Stimulated activated CD8-positive, alpha-beta memory T cell treated with anti-CD3 and anti-CD28 coated beads, Interleukin-4, amount 100 ng/mL, for 24 hours (primary cell): ENCODE measurements at places on chromosomes 7 and 10.

DNA sequence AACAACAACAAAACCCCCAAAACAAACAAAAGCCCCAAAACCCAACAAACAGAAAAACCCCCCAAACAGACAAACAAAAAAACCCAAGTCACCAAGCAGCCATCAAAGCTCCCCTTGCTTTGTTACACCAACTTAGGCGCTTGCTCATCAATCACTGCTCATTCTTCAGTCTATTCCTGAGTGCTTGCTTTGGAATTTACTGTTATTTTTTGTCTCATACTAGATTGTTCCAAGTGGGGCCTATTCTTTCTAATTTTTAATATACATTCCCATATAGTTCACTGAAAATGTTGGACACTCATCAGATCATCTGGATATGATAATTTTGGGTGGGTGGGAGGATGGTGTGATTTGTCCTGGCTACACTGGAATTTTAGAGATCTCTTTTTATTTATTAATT, 126.0 kb upstream of the JCAD start:
- no peak for DNase-seq

- no peak for DNase-seq
Measured at GRCh38 chr7:777728-778078, 50.6 kb upstream of the PRKAR1B start.

DNA sequence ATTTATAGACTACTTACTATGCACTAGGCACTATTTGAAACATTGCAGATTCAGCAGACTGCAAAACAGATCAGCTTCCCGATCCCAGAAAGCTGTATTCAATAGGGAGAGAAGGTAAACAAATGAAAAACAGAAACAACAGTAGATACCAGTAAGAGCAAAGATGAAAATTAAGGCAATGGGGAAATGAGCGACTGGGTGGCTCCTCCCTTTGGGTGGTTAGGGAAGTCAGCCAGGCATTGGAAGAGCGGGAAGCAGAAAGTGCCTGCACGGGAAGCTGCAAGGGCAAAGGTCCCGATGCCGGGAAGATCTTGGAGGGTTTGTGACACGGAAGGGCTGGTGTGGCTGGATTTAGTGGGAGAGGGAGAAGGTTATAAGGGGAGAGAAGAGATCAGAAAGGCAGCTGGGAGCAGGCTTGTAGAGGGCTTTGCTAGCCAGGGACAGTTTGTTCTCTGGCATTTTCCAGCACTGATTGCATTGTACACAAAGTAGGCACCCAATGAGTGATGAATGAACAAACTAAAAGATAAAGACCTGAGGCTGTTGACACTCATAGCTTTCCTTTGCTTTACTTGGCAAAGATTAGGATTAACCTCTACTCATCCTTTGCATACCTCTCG, 67.8 kb downstream of the NAMPT start:
- DNase-seq = no peak

DNA sequence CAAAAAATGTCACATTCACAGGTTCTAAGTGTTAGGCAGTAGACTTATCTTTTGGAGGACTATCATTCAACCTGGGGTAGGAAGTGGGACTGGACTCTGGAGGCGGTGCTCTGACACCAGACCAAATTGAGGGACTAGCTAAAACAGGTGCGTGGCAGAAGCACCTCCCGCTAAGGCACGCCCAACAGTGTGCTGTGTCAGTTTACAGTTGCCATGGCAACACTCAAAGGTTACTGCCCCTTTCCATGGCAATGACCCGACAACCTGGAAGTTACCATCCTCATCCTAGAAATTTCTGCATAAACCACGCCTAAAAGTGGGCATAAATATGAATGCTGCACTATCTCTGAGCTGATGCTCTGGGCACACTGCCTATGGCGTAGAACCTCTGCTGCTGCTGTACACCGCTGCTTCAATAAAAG, 14.0 kb upstream of the BLNK start:
- DNase-seq = no peak

GRCh38 chr10:111109501-111110242, 32.8 kb downstream of the ADRA2A start:
- no peak for DNase-seq

GRCh38 chr10:22335173-22335933, 9.9 kb upstream of the SPAG6 start:
- DNase-seq = peak; percentile 38

GRCh38 chr10:104002911-104003310, 36.0 kb downstream of the SLK start:
- no peak for DNase-seq

DNA sequence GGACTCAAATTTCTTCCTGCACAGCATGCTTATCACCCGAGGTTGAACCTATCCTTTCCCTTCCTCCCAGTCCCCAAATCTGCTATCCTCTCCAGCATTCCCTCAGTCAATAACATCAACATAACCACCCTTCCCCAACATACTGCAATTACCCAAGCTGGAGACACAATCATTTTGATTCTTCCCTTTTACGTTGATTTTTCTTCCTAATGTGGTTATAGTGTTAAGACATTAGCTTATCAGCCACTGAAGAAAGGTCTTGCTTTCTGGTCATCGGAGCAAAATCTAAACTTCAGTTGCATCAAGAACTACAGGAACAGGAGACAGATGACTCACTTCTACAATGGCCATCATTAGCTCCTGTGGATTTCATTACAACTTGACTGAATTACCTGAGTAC, 3.5 kb upstream of the HBP1 start:
- no peak for DNase-seq
